Pulmonary artery endothelial cell (primary cell): ENCODE measurements at places on chromosomes 13 and 19. TPM values are rescaled to one million over a fixed set of nuclear protein-coding genes. Genes with fewer than 3 reads are reported as not detected.

- peak; percentile 87 for DNase-seq
Observed at GRCh38 chr13:76730220-76730619, 156.0 kb downstream of the KCTD12 start.

- DNase-seq: no peak
Observed at GRCh38 chr13:98478189-98479129, 98.4 kb downstream of the STK24 start.

- no peak for DNase-seq
Observed at GRCh38 chr19:54275951-54276350, 5.0 kb downstream of the LILRB2 start.

The STOML3 gene
- not detected in 2 replicates for total RNA-seq

The C19orf73 gene
- total RNA-seq: 0.73 and 1.2 TPM in 2 replicates

The UGGT2 gene
- 33.8 and 45.2 TPM in 2 replicates for total RNA-seq

The RNASEH2A gene
- total RNA-seq: 34.7 and 50.5 TPM in 2 replicates

The IL17D gene
- total RNA-seq: 5.8 and 9.6 TPM in 2 replicates
